ENCODE measurements at places on chromosomes 4 and X.

GRCh38 chrX:74422576-74423288 is 1.4 kb downstream of the SLC16A2 start:
- peak; percentile 19 for DNase-seq

DNA sequence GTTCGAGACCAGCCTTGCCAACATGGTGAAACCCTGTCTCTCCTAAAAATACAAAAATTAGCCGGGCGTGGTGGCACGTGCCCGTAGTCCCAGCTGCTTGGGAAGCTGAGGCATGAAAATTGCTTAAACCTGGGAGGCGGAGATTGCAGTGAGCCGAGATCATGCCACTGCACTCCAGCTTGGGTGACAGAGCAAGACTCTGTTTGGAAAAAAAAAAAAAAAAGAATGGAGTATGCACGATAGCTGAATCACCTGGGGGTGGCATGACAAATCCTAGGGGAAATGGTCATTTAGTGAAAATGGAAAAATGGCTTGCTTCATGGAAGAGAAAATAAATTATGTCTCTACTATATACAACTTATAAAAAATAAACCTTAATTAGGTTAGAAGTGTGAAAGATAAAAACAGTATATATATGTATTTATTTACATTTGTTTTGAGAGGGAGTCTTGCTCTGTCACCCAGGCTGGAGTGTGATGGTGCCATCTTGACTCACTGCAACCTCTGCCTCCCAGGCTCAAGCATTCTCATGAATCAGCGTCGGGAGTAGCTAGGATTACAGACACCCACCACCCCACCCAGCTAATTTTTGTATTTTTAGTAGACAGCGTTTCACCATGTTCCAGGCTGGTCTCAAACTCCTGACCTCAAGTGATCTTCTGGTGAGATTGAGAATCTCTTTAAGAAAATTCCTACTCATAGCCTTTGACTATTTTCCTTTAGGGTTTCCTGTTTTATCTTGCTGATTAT is 19.3 kb upstream of the ING2 start:
- no peak for DNase-seq

GRCh38 chr4:20302336-20302735 is 50.6 kb downstream of the SLIT2 start:
- DNase-seq: no peak

DNA sequence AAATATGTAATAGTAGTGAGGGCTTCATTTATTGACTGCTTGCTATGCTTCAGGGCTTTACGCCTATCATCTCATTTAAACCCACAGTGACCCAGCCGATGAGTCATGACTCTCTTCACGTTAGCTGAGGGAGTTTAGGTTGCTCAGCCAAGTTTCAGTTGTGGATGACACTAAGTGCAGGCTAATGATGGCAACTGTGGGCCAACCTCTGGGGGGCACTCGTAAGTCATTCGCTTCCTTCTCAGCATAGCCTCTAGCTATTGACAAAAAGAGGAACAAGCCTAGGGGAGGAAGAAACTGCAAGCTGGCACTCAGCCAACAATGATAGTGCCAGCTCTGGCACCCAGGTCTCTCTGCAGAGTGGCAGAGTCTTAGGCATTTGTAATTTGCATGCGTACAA is 325.0 kb downstream of the ARHGAP10 start:
- DNase-seq: peak; percentile 57

DNA sequence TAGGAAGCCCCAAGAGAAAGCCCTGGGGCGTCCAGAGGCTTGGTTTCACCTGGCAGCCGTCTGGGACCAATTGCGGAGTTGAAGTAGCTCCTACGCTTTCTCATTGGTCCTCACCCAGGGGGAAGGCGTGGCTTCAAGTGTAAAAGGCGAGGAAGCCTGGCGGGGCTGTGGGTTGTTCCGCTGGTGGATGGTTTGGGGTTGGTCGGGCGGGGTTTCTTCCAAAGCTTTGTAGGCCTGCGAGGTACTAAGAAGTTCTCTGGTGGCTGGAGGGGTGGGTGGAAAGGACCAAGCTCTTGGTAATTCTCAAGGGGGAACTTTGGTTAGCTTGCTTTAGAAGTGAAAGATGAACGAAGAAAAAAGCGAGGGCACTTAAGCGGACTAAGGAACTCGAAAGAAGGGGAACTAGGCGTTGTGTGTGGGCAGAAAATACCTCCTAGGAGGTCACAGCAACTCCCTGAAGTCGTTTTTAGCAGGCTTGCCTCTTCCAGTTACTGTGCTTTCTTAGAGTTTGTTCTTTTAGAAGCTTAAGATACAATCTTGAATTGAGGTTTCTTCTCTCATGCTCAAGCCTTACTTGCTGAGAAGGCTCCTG is 36.6 kb downstream of the CCNG2 start:
- DNase-seq: no peak

Measured in renal cortical epithelial cell (primary cell).